ENCODE measurements at places on chromosomes 4 and X.

DNA sequence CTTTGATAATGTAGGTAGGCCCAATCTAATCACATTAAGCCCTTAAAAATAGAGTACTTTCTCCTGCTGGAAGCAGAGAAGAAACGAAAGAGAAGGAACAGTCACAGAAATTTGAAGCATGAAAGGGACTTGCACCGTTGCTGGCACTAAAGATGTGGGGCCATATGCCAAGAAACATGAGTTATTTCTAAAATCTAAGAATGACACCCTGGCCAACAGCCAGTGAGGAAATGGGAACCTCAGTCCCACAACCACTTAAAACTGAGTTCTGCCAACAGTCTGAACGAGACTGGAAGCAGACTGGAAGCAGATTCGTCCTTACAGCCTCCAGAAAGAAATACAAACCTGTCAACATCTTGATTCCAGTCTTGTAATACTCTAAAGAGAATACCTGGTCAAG, 70.1 kb downstream of the CENPC start:
- H3K4me3 ChIP-seq: no peak overlapping the region
- no peaks in the 10 kb centered on the region for H3K27me3 ChIP-seq
- no peak overlapping the region for H3K27ac ChIP-seq

GRCh38 chrX:23656684-23657083, 10.6 kb upstream of the PRDX4 start:
- no peak overlapping the region for H3K27ac ChIP-seq
- DNase-seq: no peak
- H3K36me3 ChIP-seq: no peaks in the 10 kb centered on the region
- no peaks in the 10 kb centered on the region for H3K27me3 ChIP-seq
- H3K4me1 ChIP-seq: peaks cover 19% of the 10 kb centered on the region

GRCh38 chr4:2141022-2141761, 82.1 kb downstream of the NAT8L start:
- H3K27ac ChIP-seq: no peak overlapping the region
- H3K36me3 ChIP-seq: no peaks in the 10 kb centered on the region
- no peak overlapping the region for H3K4me3 ChIP-seq

GRCh38 chr4:108940149-108940548, 177.3 kb upstream of the ETNPPL start:
- H3K27me3 ChIP-seq: no peaks in the 10 kb centered on the region
- no peak overlapping the region for H3K27ac ChIP-seq
- peaks cover 4% of the 10 kb centered on the region for H3K4me1 ChIP-seq
- H3K36me3 ChIP-seq: no peaks in the 10 kb centered on the region
- DNase-seq: no peak

- peak overlapping the region; percentile 64 for H3K27ac ChIP-seq
- DNase-seq: no peak
- no peaks in the 10 kb centered on the region for H3K27me3 ChIP-seq
- peaks cover 8% of the 10 kb centered on the region for H3K4me1 ChIP-seq
- H3K4me3 ChIP-seq: no peak overlapping the region
- peaks cover 6% of the 10 kb centered on the region for H3K36me3 ChIP-seq
Observed at GRCh38 chr4:6892190-6892908, 17.3 kb upstream of the TBC1D14 start.

GRCh38 chr4:173418639-173419038, 19.7 kb upstream of the SCRG1 start:
- H3K27ac ChIP-seq: no peak overlapping the region
- no peak overlapping the region for H3K4me3 ChIP-seq
- no peak for DNase-seq
- peaks cover 5% of the 10 kb centered on the region for H3K4me1 ChIP-seq
- no peaks in the 10 kb centered on the region for H3K27me3 ChIP-seq

DNA sequence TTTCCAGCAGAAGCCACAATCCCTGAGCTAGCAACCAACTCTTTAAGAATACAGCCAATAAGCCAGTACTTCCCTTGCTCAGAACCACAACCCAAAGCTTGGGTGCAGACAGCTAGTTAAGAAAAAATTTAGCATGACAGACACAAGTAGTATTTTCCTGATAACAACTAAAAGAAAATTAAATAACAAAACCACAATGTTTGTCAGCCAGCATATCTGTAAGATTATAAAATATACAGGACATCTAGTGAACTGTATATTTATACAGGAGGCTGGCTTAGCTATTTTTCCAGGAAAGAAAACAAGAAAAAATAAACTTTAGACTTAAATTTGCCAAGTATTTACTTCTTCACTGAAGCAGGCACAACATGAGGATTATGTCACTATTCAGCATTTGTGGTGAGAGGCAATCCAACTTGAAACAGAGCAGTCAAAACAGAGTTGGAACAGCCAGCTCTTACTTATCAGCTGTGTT, 6.6 kb downstream of the PF4V1 start:
- H3K36me3 ChIP-seq: no peaks in the 10 kb centered on the region
- peaks cover 10% of the 10 kb centered on the region for H3K4me1 ChIP-seq
- no peak overlapping the region for H3K27ac ChIP-seq
- no peak for DNase-seq
- H3K27me3 ChIP-seq: peaks cover 3% of the 10 kb centered on the region

DNA sequence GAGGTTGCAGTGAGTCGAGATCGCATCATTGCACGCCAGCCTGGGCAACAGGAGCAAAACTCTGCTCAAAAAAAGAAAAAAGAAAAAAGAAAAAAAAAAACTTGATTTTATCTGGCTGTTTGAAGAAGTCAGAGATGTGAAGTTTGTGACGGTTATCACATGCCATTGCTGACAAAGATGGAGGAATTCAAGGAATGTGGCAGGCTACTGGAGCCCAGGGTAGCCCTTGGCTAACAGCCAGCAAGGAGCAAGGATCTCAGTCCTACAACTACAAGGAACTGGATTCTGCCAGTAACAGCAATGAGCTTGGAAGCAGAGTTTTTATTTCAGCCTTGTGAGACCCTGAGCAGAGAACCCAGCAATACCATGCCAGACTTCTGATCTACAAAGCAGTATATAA, 24.3 kb upstream of the TET2 start:
- DNase-seq: no peak
- H3K27me3 ChIP-seq: no peaks in the 10 kb centered on the region
- no peaks in the 10 kb centered on the region for H3K4me1 ChIP-seq
- no peaks in the 10 kb centered on the region for H3K36me3 ChIP-seq
- H3K4me3 ChIP-seq: no peak overlapping the region

DNA sequence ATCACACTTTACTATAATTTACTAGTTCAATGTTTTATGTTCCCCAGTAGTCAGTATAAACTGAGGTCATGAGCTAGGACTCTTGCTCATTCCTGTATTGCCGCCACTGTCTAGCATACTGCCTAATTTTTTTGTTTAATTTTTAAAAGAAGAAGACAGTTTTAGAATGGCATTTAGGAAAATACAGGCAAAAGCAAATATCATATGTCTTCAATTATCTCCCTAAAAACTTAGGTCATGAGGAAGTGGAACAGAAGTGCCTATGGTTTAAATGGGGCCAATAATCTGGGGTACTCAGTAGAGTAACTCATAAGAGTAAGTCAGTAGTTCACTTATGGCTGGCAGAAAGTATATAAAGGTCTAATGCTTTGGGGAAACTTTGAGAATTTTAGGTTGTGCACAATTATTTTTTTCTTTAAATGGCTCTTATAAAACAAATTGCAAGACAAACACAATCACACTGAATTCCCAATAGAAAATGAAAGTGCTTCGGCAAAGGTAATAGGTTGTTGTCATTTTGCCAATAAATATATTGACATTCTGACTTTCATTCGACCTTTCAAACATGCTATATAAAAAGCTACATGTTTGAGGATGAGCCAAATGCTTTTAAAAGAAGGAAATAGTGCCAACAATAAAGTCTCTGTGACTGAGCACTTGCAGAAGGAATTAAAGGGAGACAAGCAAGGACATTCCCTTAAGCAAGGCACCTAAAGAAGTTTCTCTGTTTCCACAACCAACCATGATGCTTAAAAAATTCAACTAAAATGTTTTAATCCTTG, 390.1 kb downstream of the PDGFC start:
- no peak overlapping the region for H3K27ac ChIP-seq
- DNase-seq: no peak
- no peak overlapping the region for H3K4me3 ChIP-seq

DNA sequence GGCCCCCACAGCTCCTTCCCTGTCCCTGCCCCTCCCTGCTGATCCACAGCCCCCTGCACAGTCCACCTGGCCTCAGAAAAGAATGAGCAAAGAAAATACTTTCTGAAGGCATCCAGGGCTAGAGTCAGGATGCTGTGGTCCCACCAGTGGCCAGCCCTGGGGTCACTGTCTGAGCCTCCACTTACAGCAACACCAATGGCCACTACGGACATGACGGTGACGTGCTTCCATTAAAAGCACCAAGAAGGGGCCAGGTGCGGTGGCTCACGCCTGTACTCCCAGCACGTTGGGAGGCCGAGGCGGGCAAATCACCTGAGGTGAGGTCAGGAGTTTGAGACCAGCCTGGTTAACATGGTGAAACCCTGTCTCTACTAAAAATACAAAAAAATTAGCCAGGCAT, 4.0 kb downstream of the JAKMIP1 start:
- H3K27me3 ChIP-seq: peaks cover 63% of the 10 kb centered on the region
- peaks cover 2% of the 10 kb centered on the region for H3K4me1 ChIP-seq
- H3K36me3 ChIP-seq: no peaks in the 10 kb centered on the region
- no peak overlapping the region for H3K27ac ChIP-seq
- no peak overlapping the region for H3K4me3 ChIP-seq

GRCh38 chr4:184649971-184650855, 675 bp downstream of the PRIMPOL start:
- H3K4me1 ChIP-seq: peaks cover 30% of the 10 kb centered on the region
- H3K36me3 ChIP-seq: no peaks in the 10 kb centered on the region
- H3K27me3 ChIP-seq: no peaks in the 10 kb centered on the region
- peak overlapping the region; percentile 93 for H3K27ac ChIP-seq

GRCh38 chrX:56385336-56385735, 153.2 kb downstream of the KLF8 start:
- DNase-seq: no peak
- H3K36me3 ChIP-seq: no peaks in the 10 kb centered on the region
- H3K4me1 ChIP-seq: no peaks in the 10 kb centered on the region
- no peak overlapping the region for H3K27ac ChIP-seq

GRCh38 chr4:109294006-109294405, 8.5 kb downstream of the COL25A1 start:
- DNase-seq: no peak
- no peak overlapping the region for H3K27ac ChIP-seq

DNA sequence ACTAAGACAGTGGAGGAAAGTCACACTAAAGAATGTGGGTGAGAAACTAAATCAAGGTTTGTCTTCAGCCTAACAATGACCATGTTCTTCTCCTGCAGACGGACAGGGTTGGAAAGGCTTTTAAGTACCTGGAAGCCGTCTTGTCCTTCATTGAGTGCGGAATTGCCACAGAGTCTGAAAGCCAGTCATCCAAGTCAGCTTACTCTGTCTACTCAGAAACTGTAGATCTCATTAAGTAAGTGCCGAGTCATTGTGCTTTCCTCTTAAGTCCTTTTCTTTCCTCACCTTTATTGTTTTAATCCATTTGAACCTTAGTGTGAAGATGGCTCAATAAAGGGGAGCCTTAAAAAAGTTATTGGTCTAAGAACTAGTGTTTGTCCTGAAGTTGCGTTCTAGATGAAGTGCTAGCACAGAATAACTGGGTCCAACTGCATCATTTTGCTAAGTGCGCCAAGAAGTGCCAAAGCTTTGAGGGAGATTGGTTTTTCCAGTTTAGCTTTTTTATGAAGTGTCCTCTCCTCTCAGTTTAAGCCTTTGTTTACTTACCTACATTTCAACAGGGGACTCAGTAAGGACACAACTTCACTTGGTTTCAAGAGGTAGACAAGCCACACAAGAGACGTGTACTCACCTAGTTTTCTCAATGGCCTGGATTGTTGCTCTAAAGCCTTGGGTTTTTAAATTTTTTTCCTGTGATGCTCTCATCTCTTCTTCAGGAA, 89.3 kb downstream of the KLHL8 start:
- no peak for DNase-seq
- no peak overlapping the region for H3K4me3 ChIP-seq
- peaks cover 10% of the 10 kb centered on the region for H3K4me1 ChIP-seq
- no peaks in the 10 kb centered on the region for H3K27me3 ChIP-seq

DNA sequence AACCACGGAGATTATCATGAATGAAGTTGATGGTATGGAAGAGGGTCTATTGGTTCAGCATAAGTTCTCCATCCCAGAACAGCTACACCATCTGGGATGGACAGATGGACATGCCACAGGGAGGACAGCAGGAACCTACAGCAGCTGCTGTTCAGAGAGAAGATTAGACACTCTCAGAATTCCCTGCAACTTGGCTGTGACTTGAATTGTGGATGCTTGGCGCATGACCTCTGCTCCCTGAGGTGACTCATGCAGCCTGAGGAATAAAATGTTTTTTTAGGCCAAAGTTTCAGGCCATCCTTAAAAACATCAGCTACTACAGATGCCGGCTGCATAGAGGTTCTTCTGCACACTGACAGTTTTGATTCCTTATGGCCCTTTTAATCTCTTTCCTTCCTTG, 97.3 kb downstream of the RS1 start:
- no peak for DNase-seq
- no peaks in the 10 kb centered on the region for H3K36me3 ChIP-seq
- no peak overlapping the region for H3K4me3 ChIP-seq
- no peaks in the 10 kb centered on the region for H3K27me3 ChIP-seq

DNA sequence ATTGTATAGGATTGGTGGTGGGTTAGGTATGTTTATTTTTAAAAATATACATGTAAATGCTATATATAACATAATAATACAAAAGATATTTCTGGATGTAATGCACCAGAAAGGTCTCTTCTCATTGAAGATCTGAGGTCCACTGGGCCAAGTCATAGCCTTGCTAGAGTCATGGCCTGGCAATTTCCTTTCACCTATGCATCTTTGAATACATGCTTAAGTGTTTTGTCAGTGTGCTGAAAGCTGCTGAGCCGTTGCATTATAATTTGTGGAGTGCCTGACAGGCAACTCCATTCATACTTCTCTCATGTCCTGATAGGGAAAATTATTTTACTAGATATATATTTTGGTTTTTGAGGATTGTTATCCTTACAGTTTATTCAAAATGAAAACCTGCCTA, 410.2 kb upstream of the CT83 start:
- H3K27ac ChIP-seq: no peak overlapping the region
- no peak for DNase-seq
- H3K4me1 ChIP-seq: peaks cover 7% of the 10 kb centered on the region
- H3K36me3 ChIP-seq: no peaks in the 10 kb centered on the region

GRCh38 chrX:87045352-87045751, 472.2 kb upstream of the KLHL4 start:
- no peak for DNase-seq
- no peaks in the 10 kb centered on the region for H3K27me3 ChIP-seq
- peaks cover 5% of the 10 kb centered on the region for H3K4me1 ChIP-seq
- H3K36me3 ChIP-seq: no peaks in the 10 kb centered on the region
- no peak overlapping the region for H3K27ac ChIP-seq

- H3K4me3 ChIP-seq: no peak overlapping the region
- DNase-seq: no peak
- H3K4me1 ChIP-seq: no peaks in the 10 kb centered on the region
- no peaks in the 10 kb centered on the region for H3K36me3 ChIP-seq
- no peaks in the 10 kb centered on the region for H3K27me3 ChIP-seq
Observed at GRCh38 chr4:137414802-137415201, 117.5 kb downstream of the PCDH18 start.

DNA sequence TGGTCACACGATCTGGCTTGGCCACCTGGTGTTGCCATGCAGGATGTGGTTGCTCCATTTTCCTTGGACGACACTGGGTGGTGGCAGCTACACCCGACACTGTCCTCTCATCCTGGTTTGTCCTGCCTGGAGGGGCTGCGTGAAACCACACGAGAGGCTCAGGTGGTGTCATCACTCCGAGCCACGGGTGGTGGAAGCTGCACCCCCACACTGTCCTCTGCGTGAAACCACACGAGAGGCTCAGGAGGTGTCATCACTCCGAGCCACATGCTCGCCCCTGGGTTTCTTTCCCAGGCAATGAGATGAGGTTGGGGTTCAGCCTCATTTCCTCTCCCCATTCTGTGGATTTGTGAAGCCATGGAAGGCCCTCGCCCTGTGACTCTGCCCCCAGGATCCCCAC, 34.3 kb downstream of the WFS1 start:
- H3K4me1 ChIP-seq: peaks cover 8% of the 10 kb centered on the region
- DNase-seq: no peak
- peaks cover 10% of the 10 kb centered on the region for H3K36me3 ChIP-seq
- no peaks in the 10 kb centered on the region for H3K27me3 ChIP-seq
- no peak overlapping the region for H3K27ac ChIP-seq
- no peak overlapping the region for H3K4me3 ChIP-seq
